Memory B cell (primary cell): ENCODE measurements at places on chromosomes 11 and 22.

DNA sequence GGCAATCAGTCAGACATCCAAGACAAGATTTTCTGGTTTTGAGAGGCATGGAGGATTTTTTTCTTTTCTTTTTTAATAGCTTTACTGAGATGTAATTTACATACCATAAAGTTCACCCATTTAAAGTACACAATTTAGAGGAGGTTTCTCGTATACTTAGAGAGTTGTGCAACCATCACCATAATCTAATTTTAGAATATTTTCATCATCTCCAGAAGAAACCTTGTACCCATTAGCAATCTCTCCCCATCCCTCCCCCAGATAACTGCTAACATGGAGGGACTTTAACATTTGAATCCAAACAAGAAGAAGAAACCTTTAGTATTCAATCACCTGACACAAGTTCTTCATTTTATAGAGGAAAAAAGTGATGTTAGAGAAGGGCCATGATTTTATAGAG lies 83.6 kb downstream of the CLPB start:
- DNase-seq: no peak

GRCh38 chr11:132493801-132494200 lies 1038.5 kb downstream of the OPCML start:
- no peak for DNase-seq

DNA sequence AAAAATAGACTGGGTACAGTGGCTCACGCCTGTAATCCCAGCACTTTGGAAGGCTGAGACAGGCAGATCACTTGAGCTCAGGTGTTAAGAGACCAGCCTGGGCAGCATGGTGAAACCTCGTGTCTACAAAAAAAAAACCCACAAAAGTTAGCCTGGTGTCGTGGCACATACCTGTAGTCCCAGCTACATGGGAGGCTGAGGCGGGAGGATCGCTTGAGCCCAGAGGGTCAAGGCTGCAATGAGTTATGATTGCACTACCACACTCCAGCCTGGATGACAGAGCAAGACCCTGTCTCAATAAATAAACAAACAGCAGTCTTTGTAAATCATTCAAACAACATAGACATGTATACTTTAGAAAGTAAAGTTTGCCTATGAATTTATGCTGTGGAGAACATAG lies 2.5 kb downstream of the MOV10L1 start:
- DNase-seq: no peak

- DNase-seq: no peak
These were observed 25.5 kb upstream of the OSBPL5 start for GRCh38 chr11:3190600-3190999.

DNA sequence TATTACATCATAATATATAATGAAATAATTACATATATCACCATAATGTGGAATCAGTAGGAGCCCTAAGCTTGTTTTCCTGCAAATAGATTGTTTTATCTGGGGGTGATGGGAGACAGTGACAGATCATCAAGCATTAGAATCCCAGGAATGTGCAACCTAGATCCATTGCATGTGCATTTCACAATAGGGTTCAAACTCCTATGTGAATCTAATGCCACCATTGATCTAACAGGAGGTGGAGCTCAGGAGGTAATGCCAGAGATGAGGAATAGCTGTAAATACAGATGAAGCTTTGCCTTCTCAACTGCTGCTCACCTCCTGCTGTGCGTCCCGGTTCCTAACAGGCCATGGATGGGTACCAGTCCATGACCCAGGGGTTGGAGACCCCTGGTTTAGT lies 63.8 kb upstream of the CHORDC1 start:
- no peak for DNase-seq

DNA sequence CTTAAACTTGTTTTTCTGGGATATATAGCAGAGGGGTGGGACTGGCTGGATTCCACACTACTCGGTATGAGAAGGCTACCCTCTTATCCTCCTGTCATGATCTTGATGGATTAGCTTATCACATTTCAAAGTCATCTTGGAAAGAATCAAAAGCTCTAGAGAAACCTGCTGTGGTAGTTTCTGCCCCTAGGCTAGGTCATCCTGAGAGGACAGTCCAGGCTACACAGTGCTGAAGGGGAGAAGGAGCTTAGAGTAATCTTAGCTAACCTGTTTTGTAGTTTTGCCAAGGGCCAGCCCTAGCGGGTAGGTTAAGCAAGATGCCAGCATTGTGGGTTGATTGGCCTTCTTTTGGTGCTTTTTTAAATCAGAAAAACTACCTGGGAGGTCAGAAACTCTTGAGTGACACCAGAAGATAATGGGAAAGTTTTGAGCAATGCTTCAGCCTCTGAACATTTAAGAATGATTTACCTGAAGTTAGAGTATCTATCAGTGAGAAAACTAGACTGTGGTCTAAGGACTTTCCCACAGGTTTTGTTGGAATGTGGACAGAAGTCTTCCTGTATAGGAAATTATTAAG lies 21.3 kb downstream of the PIWIL4 start:
- no peak for DNase-seq

- no peak for DNase-seq
These were observed 108.5 kb upstream of the ALX4 start for GRCh38 chr11:44418456-44418830.

GRCh38 chr22:33126881-33127280 lies 68.7 kb upstream of the SYN3 start:
- no peak for DNase-seq

- DNase-seq: no peak
These were observed 741 bp downstream of the CARS1 start for GRCh38 chr11:3056296-3057068.

DNA sequence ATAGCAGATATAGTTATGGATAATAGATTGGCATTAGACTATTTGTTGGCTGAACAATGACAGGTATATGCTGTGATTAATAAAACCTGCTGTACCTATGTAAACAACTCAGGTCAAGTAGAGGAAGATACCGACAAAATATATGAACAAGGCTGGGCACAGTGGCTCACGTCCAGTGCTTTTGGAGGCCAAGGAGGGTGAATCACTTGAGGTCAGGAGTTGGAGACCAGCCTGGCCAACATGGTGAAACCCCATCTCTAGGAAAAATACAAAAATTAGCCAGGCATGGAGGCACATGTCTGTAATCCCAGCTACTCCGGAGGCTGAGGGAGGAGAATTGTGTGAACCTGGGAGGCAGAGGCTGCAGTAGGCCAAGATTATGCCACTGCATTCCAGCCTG lies 14.0 kb upstream of the CHKA start:
- DNase-seq: no peak

- no peak for DNase-seq
These were observed 102.7 kb downstream of the FEZ1 start for GRCh38 chr11:125393331-125393730.

- no peak for DNase-seq
These were observed 383.5 kb upstream of the CADM1 start for GRCh38 chr11:115887727-115888126.

GRCh38 chr11:20010851-20011225 lies 149.4 kb downstream of the DBX1 start:
- no peak for DNase-seq

- peak; percentile 50 for DNase-seq
These were observed 8.3 kb upstream of the HTR3B start for GRCh38 chr11:113896156-113896879.

- DNase-seq: no peak
These were observed 52.5 kb downstream of the TRIM44 start for GRCh38 chr11:35714882-35715627.

DNA sequence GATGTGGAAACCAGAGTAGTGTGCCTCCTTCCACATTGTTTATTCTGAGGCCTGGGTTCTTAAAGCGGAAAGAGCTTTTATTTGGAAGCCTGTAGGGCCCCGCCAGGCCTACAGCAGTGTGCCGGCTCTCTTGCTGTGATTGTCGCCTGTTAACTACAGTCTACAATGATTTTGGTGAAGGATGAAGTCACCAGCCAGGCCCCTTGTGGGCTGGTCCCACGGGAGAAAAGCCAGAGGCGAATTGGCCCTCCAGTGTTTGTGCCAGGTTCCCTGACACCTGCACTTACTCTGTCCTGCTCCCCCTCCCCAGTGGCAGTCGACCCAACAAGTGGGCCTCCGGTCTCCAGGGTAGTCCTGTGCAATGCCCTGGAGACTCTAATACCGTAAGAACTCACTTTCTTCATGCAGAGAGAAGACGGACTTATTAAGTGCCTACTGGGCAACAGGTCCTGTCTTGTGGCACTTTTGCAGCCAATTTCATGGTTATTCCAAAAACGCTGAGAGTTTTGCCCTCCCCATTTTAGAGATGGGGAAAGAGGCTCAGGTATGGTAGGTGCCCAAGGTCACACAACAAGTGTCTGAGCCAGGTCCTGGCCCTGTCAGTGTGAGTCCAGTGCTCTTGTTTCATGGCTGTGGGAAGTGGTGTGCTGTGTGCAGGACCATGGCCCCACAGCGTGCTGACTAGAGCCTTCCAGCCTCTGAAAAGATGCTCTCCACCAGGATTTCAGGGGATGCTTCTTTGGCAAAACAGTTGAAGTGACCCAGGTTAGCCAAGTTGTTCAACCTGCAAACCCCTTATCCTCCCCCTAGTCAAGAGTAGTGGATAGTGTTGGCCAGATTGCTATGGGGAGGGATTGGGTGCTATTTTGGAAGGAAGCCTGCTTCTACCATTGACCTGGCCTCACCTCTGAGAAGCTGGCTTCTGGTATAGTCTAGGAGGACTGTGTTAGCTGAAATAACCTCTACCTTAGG lies 1.4 kb downstream of the MICAL2 start:
- DNase-seq: no peak

DNA sequence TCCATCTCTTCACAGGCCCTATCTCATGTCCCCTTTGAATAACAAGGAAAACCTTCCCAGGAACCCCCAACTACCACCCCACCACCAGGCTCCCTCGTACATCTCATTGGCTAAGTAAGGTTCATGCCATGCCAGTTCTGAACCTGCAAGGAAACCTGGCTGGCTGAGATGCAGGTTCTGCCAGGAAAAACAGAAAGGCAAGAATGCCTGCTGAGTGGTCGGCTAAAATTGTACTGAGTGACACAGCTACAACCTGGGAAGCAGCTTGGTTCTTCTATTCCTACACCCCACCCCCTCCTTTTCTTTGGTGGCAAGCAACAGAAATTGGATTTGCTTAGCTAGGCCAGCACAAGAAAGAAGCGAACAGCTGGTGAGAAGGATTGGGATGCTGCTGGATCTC lies 36.1 kb upstream of the TSPAN18 start:
- no peak for DNase-seq

GRCh38 chr22:39244496-39245129 lies at the start of gene PDGFB:
TSS of gene PDGFB (minus strand) at chr22:39244982. CDS start at chr22:39243963, 1,019 bp downstream.
- DNase-seq: no peak

DNA sequence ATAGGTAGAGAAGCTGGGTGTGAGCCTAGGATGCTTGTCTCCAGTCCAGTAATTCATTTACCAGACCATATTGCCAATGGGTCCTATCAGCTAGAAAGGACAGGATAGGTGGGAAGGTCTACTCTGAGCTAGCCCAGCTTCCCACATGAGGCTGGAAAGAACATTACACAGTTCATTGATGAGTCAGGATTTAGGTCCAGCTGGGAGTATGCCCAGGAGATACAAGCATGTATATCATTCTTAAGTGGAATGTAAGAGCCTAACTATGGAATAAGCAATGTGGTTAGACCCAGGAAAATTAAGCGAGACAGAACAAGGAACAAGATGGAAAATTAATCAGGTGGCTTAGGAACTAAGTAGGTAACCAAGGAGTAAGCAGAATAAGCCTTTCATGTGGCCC lies 59.0 kb upstream of the TBCEL start:
- DNase-seq: no peak

- no peak for DNase-seq
These were observed 130.5 kb downstream of the GRIA4 start for GRCh38 chr11:105740164-105740903.

- no peak for DNase-seq
These were observed 1.0 kb upstream of the RELA start for GRCh38 chr11:65663639-65664200.

DNA sequence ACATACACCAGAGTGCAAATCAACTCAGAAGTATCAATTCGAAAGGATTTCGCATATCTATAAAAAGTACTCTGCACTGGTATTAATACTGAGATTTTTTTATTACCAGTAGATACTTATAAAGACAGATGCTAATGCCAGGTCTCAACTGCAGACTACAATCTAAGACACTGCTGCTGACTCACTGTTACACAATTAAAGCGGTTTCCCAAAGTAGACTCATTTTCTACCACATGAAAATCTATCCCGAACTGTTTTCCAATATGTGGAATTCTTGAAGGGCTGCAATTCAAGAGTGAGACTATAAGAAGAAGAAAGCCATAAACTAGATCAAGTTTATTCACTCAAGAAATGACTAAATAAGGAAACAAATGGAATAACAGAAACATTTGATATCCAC lies 57.2 kb upstream of the ARHGAP32 start:
- DNase-seq: no peak

GRCh38 chr11:75668451-75669297 lies at the start of gene MAP6:
TSS of gene MAP6 (minus strand) at chr11:75669038. CDS start at chr11:75668369, 669 bp downstream.
- peak; percentile 49 for DNase-seq

DNA sequence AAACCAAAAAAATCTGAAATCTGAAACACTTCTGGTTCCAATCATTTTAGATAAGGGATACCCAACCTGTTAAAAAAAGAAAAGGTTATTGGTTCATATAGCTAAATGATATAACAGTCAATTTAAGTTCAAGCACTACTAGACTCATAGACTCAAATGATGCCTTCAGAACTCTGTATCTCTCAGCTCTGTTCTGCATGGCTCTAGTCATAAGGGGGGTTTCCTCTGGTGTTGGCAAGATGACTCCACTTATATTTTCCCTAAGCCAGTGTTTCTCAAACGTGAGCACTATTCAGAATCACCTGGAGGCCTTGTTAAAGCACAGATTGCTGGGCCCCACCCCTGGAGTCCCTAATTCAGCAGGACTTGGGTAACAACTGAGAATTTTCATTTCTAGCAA lies 11.5 kb upstream of the RRAS2 start:
- no peak for DNase-seq

- DNase-seq: no peak
These were observed 17.9 kb downstream of the LINC01488 start for GRCh38 chr11:69499186-69499917.

DNA sequence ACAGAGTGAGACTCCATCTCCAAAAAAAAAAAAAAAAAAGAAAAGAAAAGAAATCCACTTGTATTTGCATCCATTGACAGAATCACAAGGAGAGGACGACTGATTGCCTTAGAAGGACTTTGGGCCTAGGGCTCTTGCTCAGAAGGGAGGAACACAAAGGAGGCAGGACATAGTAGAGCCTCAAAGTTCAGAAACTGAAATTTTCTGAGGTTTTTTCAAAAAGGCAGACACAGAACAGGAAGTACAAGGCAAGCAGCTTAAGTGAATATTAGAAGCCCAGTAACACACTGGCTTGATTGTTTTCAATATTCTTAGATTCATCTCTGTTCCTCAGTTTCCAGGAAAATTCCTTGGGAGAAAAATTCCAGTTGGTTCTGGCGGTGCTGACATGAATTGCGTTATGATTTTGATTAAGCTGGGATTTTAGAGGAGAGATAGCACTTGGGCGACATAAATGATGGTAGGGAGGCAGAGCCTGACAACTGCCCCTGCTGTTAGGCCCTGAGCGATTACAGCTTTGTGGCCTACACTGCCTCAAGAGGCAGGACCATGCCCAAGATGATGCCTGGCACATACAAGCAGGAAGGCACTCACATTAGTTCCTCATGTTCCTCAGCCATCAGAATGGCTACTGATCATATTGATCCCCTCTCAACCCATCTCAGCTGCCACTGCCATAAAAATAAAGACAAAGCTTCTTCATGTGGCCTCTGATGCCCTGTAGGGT lies 15.3 kb downstream of the CLPB start:
- no peak for DNase-seq
